Osteoblast (primary cell): ENCODE measurements at places on chromosomes 5 and 9. TPM values are rescaled to one million over a fixed set of nuclear protein-coding genes. Genes with fewer than 3 reads are reported as not detected.

DNA sequence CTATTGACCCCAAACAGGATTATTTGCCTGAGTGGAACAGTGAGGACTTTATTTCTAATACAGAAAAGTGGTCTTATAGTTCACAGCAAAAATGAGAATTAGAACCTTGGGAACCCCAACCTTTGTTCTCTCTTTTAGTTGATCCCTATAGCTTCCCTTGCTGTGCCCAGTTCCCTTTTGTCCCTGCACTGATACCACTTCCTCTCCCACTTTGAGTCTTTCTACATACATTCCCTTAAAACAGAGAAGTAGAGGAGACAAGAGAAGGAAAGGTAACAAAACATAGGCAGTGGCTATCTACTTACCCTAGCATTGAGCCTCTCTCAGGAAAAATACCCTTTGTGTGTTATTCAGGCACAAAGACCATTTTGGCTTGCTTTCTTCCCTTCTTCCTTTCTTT is 246.4 kb downstream of the FAM114A2 start:
- H3K36me3 ChIP-seq: no peaks in the 10 kb centered on the region
- H3K4me1 ChIP-seq: no peaks in the 10 kb centered on the region
- H3K4me3 ChIP-seq: no peak overlapping the region
- DNase-seq: no peak

DNA sequence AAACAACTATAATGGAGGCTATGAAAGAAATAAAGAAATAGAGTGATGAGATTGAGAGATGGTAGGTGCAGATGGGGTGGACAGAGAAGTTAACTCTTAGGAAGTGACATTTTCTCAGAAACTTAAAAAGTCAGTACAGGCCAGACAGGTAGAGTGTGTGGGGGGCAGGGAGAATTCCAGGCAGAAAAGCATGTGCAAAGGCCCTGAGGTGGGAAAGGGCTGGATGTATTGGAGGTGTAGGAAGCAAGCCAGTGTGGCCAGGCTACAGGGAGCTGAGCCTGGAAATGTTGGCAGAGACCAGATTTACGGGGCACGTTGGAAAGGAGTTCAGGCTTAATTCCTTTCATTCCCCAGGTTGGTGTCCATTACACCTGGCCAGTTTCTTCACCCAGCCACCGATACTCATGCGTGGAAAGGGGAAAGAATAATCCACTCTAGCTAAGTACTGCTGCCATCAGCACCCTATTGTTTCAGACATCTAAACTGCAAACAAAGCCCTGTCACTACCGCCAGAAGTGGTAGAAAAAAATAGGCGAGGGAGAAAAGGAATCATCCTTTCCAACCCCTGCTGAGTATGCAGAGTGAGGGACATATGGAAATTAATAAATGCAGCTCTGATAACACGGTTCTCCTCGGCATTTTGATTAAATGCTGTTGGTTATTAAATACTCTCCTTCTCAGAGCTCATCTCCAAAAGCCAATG is 116.8 kb upstream of the GPR151 start:
- H3K36me3 ChIP-seq: no peaks in the 10 kb centered on the region
- DNase-seq: no peak
- no peaks in the 10 kb centered on the region for H3K27me3 ChIP-seq
- no peaks in the 10 kb centered on the region for H3K4me1 ChIP-seq

DNA sequence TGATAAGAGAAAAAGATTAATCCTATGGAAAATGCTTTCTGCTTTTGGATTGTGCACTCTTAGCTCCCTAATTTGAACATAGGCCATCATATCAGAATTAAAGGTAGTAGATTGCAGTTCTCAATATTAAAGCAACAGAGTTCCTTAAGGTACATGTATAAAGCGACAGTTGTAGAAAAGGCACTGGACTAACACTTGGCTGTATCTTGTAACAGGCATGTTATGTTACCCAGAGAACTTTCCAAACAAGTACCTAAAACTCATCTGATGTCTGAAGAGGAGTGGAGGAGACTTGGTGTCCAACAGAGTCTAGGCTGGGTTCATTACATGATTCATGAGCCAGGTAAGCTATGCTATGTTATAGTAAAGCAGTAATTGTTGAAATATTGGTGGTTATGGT is 3.3 kb upstream of the SECISBP2 start:
- H3K36me3 ChIP-seq: peaks cover 21% of the 10 kb centered on the region
- H3K27me3 ChIP-seq: no peaks in the 10 kb centered on the region
- no peak for DNase-seq
- H3K4me3 ChIP-seq: no peak overlapping the region
- H3K4me1 ChIP-seq: peaks cover 46% of the 10 kb centered on the region

- no peak overlapping the region for H3K4me3 ChIP-seq
- no peaks in the 10 kb centered on the region for H3K36me3 ChIP-seq
- no peaks in the 10 kb centered on the region for H3K4me1 ChIP-seq
- H3K27me3 ChIP-seq: no peaks in the 10 kb centered on the region
- DNase-seq: no peak
These were observed 803.6 kb downstream of the NR2F1-AS1 start for GRCh38 chr5:92777421-92777820.

Gene PCAT7
- total RNA-seq: under 0.01 and 0.36 TPM in 2 replicates

Gene LYRM7
- 4.7 and 5.3 TPM in 2 replicates for total RNA-seq

Gene PCSK5
- 13.3 and 14.5 TPM in 2 replicates for total RNA-seq

Gene EPB41L4B
- total RNA-seq: 2.1 and 2.2 TPM in 2 replicates
